ENCODE measurements at places on chromosomes 2 and 18.

GRCh38 chr2:216777637-216778273 lies 82.1 kb downstream of the TNP1 start:
- DNase-seq, result no peak

GRCh38 chr2:177239932-177240630 lies 24.4 kb downstream of the NFE2L2 start:
- DNase-seq, result no peak

DNA sequence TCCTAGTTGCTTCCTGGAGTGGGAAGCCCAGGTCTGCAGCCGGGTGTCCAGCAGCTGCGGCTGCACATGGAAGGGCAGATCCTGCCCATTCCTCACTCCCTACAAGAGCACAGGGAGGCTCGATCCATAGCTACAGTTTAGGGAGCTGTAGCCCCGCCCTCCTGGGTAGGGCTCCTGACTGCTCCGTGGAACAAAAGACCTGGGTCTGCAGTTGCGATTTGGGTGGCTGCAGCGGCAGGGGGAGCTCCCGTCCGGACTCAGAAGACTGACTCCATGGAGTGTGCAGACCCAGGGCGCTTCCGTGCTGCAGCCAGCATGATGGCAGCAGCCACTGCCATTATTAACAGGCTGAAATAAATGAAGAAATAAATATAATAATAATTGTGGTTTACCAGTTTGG lies 157.3 kb downstream of the CTNNA2 start:
- DNase-seq, result no peak

- DNase-seq, result no peak
These were observed 257.3 kb downstream of the ATAD2B start for GRCh38 chr2:23669413-23670244.

DNA sequence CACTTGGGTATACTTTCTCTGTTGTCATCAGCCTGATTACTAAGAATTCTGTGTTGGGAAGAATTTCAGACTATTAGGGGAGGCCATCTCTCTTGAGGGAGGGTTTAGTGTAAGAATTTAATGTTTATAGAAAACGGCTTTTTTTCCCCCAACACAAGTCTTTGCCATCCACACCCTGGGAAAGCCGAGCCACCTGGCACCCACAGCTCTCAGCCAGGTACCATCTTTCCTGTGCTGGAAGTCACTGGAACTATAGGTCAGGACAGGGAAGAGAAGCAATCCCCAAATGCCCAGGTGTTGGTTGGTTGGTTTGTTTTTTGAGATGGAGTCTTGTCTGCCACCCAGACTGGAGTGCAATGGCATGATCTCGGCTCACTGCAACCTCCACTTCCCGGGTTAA lies 155.1 kb downstream of the SMAD7 start:
- DNase-seq, result no peak

DNA sequence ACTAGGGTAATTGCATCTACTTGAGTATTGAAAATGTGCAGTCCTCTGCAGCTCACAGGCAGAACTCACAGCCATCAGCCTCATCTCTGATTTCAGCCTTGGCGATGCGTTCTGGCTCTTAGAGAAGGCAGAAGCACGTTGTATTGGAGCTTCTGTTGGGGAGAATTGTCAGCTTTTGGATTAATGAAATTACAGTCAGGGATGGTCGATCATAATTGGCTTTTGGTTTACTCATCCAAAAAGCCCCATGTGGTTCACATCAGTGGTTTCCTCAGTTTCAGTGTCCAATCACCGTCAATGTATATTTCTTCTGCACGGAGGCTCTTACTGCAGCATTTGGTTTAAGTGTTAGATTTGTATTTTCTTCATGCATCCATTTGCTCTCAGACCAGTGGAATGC lies 218.5 kb upstream of the SOX11 start:
- no peak for DNase-seq

GRCh38 chr2:160794926-160795325 lies 301.3 kb upstream of the RBMS1 start:
- DNase-seq, result no peak

DNA sequence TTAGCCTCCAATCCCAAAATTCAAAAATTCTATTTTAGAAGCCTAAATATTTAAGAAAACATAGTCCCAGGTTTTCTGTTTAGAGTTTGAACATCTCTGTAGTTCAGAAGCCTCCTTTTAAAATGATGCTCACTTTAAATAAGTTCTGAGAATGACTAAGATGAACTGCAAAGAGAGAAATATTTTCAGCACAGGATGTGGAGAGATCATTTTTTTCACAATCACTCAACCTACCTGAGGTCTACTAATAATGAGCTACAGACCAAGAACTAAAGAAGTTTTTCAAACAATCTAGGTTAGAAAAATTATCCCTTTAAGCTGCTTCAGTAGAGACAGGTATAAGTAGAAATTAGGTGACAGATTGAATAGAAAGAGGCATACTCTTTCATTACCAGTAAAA lies 185.1 kb upstream of the CYP26B1 start:
- no peak for DNase-seq

- no peak for DNase-seq
These were observed 138.8 kb upstream of the SP5 start for GRCh38 chr2:170576296-170576695.

DNA sequence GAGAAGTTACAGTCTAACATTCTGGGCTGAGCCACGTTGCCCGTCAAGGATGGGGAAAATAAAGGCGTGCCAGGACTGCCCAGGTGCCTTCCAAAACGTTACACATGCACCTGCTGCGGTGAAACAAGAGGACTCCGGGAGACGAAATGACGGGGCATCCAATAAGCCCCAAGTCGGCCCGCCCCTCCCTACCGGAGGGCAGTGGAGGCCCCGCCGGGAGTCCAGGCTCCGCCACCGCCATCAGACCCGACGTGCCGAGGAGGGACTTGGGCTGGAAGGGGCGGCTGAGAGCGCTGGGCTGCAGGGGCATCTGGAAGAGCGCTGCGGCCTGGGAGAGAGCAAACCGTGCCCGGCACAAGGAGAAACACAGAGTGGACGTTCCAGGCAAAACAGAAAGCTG lies 112.5 kb upstream of the GPC1 start:
- DNase-seq, result no peak
